Activated B cell treated with CpG ODN at 0.5 μM for 24 hours (primary cell): ENCODE measurements at places on chromosomes 1 and 21. TPM values are rescaled to one million over a fixed set of nuclear protein-coding genes. Genes with fewer than 3 reads are reported as not detected.

- H3K27ac ChIP-seq, result no peak overlapping the region
- no peak overlapping the region for H3K4me3 ChIP-seq
- H3K4me1 ChIP-seq, result no peaks in the 10 kb centered on the region
- H3K27me3 ChIP-seq, result no peaks in the 10 kb centered on the region
- no peak for DNase-seq
- H3K36me3 ChIP-seq, result no peaks in the 10 kb centered on the region
These were observed 1573.5 kb downstream of the BRINP3 start for GRCh38 chr1:188904201-188904600.

The AMY1C gene
- not detected in 2 replicates for total RNA-seq

The ARHGAP30 gene
- total RNA-seq, result 154 and 158 TPM in 2 replicates

The DPM3 gene
- 33.2 and 36.8 TPM in 2 replicates for total RNA-seq

The SH3BP5L gene
- 26.3 and 27.3 TPM in 2 replicates for total RNA-seq
